Endodermal cell (in vitro differentiated cells): ENCODE measurements at places on chromosomes 5 and 9. TPM values are rescaled to one million over a fixed set of nuclear protein-coding genes. Genes with fewer than 3 reads are reported as not detected.

DNA sequence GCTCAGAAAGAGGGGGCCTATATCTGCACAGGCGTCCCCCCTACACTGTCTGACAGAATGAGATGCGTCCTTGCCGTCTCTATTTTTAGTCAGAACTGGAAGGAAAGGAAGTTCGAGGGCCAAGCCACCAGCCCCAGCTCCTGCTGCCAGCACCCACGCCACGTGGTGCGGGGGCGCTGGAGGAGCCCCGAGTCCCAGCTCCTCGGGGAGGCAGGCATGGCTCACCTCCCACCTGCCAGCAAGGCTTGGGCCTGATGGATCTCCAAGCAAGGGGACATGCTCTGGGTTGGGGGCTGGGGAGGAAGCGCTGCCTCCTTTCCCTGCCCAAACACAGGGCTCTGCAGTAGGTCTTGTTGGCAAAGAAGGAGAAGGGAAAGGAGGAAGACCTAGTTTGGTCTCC is 80.3 kb upstream of the ARAP3 start:
- no peak for DNase-seq

DNA sequence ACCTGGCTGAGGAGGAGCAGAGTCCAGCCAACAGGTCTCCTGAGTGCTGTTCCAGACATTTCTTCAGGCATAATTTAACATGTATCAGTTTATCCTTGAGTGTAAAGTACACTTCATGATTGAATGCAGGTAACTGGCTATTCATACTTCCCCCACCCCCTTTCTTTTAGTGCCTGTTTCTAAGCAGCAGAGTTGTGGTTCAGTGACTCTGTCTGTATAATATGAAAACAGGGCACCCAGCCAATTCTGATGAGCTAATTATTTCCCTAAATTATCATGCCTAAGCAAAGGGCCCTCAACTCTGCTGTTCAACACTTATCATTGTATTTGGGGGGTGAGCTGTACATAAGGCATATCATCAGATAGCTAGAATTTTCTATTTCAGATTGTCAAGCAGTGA is 51.9 kb upstream of the ZSWIM6 start:
- DNase-seq = no peak

- DNase-seq = peak; percentile 41
Observed at GRCh38 chr9:3124001-3124400, 280.1 kb upstream of the PUM3 start.

DNA sequence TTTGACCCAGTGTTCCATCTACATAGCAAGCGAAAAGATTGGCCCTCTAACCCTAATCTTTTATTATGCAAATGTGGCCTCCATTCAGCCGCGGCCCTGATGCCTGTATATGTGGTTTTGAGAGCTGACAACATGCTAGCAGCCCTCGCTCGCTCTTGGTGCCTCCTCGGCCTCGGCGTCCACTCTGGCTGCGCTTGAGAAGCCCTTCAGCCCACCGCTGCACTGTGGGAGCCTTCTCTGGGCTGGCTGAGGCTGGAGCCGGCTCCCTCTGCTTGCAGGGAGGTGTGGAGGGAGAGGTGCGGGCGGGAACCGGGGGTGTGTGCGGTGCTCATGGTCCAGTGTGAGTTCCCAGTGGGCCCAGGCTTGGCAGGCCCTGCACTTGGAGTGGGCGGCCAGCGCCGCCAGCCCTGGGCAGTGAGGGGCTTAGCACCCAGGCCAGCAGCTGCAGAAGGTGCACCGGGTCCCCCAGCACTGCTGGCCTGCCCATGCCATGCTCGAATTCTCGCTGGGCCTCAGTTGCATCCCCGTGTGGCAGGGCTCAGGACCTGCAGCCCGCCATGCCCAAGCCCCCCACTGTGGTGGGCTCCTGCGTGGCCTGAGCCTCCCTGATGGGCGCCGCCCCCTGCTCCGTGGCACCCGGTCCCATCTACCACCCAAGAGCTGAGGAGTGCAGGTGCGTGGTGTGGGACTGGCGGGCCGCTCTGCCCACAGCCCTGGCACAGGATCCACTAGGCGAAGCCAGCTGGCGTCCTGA is 757.5 kb upstream of the CTNND2 start:
- DNase-seq = peak; percentile 79

- DNase-seq = no peak
Observed at GRCh38 chr5:177226860-177227259, 76.7 kb downstream of the RAB24 start.

The NRG2 gene
- total RNA-seq = 4.9 to 14.0 TPM (median 12.5 TPM) in 3 replicates
